ENCODE measurements at places on chromosomes 16 and 17. TPM values are rescaled to one million over a fixed set of nuclear protein-coding genes. Genes with fewer than 3 reads are reported as not detected.

The APRT gene
- total RNA-seq = 76.3 TPM

The NPIPA2 gene
- not detected for total RNA-seq

The SLX4 gene
- 2.8 TPM for total RNA-seq

The ZP2 gene
- not detected for total RNA-seq

The TPSAB1 gene
- total RNA-seq = not detected

The IRX5 gene
- total RNA-seq = 1.7 TPM

The SPATA32 gene
- under 0.01 TPM for total RNA-seq

The CARHSP1 gene
- 121 TPM for total RNA-seq

The FMNL1 gene
- total RNA-seq = 0.38 TPM

The NFE2L1 gene
- total RNA-seq = 134 TPM

The AHSP gene
- not detected for total RNA-seq

The KCNAB3 gene
- 0.85 TPM for total RNA-seq

The MT4 gene
- total RNA-seq = not detected

The ZNF174 gene
- 4.0 TPM for total RNA-seq

The LGALS9C gene
- not detected for total RNA-seq

The VTN gene
- 0.19 TPM for total RNA-seq

The ADAM11 gene
- total RNA-seq = 0.28 TPM

The SMPD3 gene
- total RNA-seq = 0.19 TPM

The MT1A gene
- 3.9 TPM for total RNA-seq

The DHRS7C gene
- total RNA-seq = not detected

The CMIP gene
- 3.5 TPM for total RNA-seq
